ENCODE measurements at places on chromosomes 11 and 22.

DNA sequence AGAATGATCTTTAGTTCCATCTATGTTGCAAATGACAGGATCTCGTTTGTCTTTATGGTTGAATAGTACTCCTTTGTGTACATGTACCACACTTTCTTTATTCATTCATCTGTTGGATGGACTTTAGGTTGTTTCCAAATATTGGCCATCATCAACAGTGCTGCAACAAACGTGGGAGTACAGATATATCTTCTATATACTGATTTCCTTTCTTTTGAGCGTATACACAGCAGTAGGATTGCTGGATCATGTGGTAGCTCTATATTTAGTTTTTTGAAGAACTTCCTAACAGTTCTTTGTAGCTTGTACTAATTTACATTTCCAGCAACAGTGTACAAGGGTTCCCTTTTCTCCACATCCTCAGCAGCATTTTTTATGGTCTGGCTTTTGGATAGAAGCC is 407.5 kb upstream of the ANO5 start:
- DNase-seq: no peak

- DNase-seq: no peak
These were observed 186.7 kb downstream of the LUZP2 start for GRCh38 chr11:24683583-24683982.

- no peak for DNase-seq
These were observed 55.0 kb downstream of the CASP12 start for GRCh38 chr11:104843150-104843836.

GRCh38 chr11:70016666-70017367 is 61.3 kb upstream of the ANO1 start:
- no peak for DNase-seq

DNA sequence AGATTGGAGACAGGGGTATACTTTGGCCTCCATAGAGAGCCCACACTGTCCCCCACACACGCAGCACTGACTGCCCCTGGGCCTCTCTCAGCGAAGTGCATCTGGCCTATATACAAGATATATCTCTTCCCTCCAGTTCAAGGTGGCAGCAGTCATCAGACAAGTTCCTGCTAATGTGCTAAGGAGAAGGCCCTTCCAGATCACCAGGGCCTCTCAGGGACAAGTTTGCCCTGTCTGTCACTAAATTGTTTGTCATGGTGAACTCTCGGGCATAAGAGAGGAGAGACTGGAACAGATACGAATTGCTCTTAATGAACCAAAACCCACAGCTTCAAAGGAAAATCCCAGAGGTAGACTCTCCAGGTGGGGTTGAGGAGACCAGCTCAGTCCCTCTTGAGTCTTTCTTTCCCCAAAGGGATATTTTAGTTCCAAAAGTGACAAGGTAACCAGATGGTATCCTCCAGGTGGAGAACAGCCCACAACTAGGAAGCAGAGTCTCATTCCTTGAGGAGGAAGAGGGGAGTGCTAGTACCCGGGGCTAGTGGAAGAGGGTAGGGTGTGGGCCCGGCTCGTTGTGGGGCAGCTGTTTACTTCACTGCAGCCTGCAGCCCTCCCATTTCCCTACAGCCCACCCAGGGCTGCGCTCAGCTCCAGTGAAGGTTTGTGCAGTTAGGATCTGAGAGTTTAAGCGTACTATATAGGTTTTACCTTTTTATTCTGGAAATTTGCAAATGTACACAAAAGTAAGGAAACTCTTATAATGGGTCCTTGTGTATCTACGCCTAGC is 2.2 kb upstream of the SLC35C1 start:
- no peak for DNase-seq

DNA sequence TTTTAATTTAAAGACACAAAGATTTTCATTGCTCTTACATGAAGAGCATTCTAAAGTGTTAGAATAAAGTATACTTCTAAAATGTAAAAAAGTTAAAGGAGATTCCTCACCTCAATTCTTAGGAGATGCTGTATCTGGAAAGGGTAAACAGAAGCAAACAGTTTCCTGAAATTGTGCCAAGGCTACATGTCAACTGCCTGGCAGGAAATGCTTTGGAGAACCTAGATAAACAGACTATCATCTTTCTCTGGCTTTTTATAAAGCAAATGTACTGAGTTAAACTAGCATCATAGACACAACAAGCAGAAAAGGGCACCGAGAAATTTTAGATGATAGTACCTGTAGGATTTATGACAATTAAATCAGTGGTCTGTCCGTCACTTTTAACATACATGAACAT is 24.7 kb upstream of the AKIP1 start:
- DNase-seq: no peak

DNA sequence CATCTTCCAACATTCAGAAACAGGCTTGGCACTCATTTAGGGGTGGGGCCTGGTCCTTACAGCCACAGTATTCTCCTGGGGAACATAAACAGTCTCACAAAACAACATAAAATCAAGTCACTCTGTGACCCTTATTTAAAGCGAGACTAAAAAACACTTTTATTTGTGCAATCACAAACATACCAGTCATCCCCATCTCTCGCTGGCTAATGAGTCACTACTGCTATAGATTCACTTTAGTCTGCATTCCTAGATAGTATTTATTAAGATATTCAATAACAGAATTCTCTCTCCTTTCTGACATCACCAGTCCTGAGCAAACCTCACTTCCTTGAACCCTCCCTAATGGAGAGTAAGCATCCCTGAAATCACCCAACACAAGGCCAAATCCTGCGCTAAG is 68.0 kb downstream of the ZBTB44 start:
- DNase-seq: no peak

- no peak for DNase-seq
These were observed 16.3 kb downstream of the FAT3 start for GRCh38 chr11:92240916-92241315.

DNA sequence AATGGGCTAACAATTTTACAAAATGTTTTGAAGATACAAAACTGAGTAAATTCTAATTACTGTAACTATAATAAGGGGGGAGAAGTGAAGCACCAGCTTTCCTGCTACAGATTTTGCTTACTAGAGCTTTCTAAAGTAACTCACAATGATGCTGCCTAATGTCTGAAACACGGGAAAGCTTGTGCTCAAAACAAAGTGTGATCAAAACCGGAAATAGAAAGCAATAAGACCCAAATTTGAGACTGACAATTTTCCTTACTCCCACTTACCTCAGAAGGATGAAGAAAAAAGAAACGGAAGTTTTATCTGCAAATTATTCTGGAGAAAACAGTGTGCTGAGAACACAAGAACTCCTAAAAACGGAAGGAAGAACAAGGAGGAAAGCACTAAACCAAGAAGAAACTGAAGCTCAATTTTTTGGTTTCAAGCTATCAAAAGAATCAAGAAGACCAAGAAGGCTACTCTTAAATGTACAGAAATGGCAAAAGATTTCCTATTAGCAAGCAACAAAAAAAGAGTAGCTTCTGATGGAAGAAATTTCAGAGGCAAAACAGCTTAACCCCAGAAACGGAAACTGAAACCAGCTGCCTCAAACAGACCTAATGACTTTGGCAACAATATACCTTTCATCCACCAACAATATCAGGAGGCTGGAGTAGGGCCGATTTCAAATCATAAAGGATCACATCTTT is 33.4 kb downstream of the AMBRA1 start:
- peak; percentile 82 for DNase-seq

DNA sequence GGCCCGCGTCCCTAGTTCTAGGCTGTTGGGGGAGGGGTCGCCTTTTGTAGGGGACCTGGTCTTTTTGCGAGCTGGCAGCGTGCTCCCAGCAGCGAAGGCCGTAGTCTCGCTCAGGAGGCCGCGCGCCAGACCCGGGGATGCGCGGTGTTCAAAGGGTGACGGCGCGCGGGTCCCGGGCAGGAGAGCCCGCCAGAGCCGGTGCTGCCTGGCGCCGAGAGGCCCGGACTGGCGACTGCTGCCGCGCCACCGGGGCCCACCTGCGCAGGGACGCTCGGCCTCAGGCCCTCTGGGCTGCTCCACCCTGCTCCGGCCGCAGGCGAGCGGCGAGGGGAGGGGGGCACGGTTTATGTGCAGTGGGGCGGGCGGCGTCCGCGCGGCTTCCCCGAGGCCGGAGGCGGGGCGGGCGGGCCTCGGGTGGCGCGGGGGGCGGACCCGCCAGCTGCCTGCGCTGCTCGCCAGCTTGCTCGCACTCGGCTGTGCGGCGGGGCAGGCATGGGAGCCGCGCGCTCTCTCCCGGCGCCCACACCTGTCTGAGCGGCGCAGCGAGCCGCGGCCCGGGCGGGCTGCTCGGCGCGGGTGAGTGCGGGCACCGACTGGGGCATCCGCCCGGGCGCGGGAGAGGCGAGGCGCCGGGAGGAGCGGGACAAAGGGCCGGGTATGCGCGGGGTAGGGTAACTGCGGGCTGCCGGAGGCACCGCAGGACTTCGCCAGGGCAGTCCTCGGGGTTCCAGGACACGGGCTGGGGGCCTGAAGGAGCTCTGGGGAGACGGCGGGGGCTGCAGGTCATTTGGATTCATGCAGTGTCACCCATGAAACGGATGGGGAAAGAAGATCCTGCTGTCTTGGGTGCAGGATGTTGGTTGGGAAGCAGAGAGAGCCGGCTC is at the start of gene PRSS23:
Gene PRSS23, plus strand, starts transcription at position 467 of the 884 bp plus-strand sequence. CDS start 7,102 bp downstream, outside the sequence.
- DNase-seq: peak; percentile 72

DNA sequence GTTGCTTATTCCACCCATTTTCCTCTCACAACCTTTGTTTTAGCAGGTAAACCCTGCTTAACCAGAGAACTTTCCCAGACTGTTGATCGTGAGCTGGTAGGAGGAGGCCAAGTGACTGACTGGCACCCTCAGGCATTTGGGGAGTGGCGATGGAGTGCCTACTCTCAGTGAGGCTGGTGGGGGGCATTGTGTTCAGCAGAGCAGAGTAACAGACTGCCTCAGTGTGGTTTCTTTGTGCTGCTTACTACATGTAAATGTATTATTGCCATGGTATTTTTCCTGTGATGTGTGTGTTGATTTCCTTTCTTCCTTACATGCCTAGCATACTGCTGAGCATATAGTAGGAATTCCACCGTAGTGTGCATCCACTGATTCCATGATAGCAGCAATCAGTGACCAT is 2.6 kb downstream of the MARK2 start:
- DNase-seq: no peak

Measured in OCI-M1 (cell line).